Calu3 (cell line): ENCODE measurements at places on chromosomes 7 and 10. TPM values are rescaled to one million over a fixed set of nuclear protein-coding genes. Genes with fewer than 3 reads are reported as not detected.

TRUB1 gene
- total RNA-seq, result 26.4 and 30.9 TPM in 2 replicates

GRCh38 chr7:18995270-18995671, 122.2 kb downstream of the TWIST1 start:
- no peak for DNase-seq
- no peaks in the 10 kb centered on the region for H3K36me3 ChIP-seq
- H3K27ac ChIP-seq, result no peak overlapping the region
- H3K4me3 ChIP-seq, result no peak overlapping the region
- no peaks in the 10 kb centered on the region for H3K27me3 ChIP-seq
- H3K4me1 ChIP-seq, result no peaks in the 10 kb centered on the region

- H3K4me3 ChIP-seq, result no peak overlapping the region
- H3K36me3 ChIP-seq, result no peaks in the 10 kb centered on the region
- peaks cover 95% of the 10 kb centered on the region for H3K27me3 ChIP-seq
- H3K4me1 ChIP-seq, result no peaks in the 10 kb centered on the region
- no peak for DNase-seq
These were observed 22.9 kb downstream of the SFTPD start for GRCh38 chr10:79926037-79926436.

GRCh38 chr7:29561271-29561670, 2.4 kb upstream of the PRR15 start:
- H3K27me3 ChIP-seq, result no peaks in the 10 kb centered on the region
- DNase-seq, result no peak
- H3K4me1 ChIP-seq, result peaks cover 8% of the 10 kb centered on the region
- H3K27ac ChIP-seq, result no peak overlapping the region
- H3K4me3 ChIP-seq, result no peak overlapping the region

DNA sequence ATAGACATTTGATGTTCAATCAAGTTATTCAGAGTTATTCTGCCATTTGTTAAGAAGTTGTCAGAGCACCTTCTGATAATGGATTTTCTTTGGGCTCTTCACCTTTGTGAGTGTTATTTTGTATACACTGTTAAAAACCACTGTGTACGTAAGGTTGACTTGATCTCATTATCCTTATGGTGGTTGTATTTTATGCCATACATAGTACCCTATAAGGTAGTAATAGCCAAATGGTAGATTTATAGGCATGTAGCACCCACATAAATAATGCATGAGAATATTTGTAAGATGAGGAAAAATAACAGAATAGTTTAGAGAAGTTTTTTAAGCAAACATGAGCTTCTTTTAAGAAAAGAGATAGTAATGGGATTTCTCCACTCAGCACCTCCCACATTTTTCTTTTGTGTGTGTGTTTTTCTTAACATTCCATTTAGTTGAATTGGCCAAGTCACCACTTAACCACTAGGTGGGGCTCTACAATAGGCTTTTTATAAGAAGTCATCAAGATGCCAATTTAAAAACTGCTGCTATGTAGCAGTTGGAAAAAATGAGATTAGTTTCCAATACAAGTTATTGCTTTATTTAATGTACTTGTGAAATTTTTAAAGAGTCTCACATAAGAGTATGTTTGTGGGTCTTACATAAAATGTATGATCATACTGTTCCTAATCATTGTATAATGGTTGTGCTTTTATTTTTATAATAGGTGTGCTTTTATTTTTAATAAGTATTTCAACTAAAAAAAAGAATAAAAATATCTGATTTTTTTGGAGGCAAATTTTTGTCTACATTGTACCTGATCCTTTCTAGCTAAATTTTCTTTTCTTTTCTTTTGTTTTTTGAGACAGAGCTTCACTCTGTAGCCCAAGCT, 41.1 kb upstream of the STMP1 start:
- H3K4me1 ChIP-seq, result no peaks in the 10 kb centered on the region
- peak; percentile 45 for DNase-seq
- H3K4me3 ChIP-seq, result no peak overlapping the region
- H3K27me3 ChIP-seq, result no peaks in the 10 kb centered on the region

GRCh38 chr10:47409866-47410256, 25.8 kb upstream of the ZNF488 start:
- H3K27ac ChIP-seq, result no peak overlapping the region
- peaks cover 11% of the 10 kb centered on the region for H3K36me3 ChIP-seq
- no peaks in the 10 kb centered on the region for H3K27me3 ChIP-seq

DNA sequence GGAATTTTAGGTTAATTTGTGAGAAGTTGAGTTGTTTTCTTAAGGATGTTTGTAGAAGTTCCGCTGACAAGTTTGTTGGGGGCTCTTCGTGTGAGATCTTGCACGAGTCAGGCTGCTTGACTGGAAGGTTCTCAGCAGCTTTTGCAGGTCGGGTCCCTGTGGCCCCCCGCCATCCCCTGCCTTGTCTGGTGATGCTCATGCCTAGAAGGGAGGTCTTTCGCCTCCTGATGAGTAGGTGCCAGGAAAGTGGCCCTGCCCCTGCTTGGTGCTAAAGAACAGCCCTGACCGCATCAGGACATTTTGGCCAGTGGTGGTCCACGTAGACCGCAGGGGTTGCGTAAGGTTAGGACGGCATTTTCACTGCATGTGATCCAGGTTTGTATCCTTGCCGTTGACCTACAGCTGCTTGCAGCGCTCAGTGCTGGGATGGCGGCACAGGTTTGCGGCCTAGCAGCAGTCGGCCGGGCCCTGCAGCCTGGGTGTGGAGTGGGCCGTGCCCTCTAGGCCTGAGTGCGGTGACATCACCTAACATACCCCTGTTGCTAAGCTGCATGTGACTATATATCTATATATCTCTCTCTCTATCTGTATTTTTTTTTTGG, 62.4 kb downstream of the DNAJB6 start:
- DNase-seq, result no peak
- no peak overlapping the region for H3K4me3 ChIP-seq
- H3K27ac ChIP-seq, result no peak overlapping the region
- H3K27me3 ChIP-seq, result no peaks in the 10 kb centered on the region
- peaks cover 21% of the 10 kb centered on the region for H3K4me1 ChIP-seq
